Activated CD8-positive, alpha-beta memory T cell treated with anti-CD3 and anti-CD28 coated beads, Interleukin-2, amount 50 U/mL, for 48 hours (primary cell): ENCODE measurements at places on chromosomes 3 and 15.
A peak's percentile ranks its signal among the peaks of the same experiment; 100 is the strongest.

- no peak for DNase-seq
Observed at GRCh38 chr3:150388498-150389418, 19.3 kb upstream of the TSC22D2 start.

GRCh38 chr3:193673845-193674244 lies 80.8 kb downstream of the OPA1 start:
- DNase-seq = no peak

- DNase-seq = no peak
Observed at GRCh38 chr3:23129817-23130216, 73.3 kb upstream of the UBE2E2 start.

DNA sequence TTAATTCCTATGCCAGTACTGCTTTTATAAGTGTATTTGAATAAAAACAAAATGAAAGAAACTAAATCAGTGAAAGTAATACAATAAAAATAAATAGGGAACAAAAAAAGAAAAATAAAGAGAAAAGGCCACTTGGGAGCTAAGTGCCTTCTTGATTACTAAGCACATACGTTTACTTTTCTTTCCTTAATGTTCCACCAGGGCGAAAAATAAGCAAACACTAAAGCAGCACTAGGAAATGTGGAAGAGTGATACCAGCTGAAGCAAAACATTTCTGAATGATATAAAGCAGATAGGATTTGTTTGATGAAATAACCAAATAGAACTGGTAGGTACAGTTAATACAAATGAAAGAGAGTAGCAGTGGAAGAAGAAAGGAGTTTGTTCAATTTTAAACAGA lies 132.8 kb upstream of the ZPLD1 start:
- DNase-seq = no peak

DNA sequence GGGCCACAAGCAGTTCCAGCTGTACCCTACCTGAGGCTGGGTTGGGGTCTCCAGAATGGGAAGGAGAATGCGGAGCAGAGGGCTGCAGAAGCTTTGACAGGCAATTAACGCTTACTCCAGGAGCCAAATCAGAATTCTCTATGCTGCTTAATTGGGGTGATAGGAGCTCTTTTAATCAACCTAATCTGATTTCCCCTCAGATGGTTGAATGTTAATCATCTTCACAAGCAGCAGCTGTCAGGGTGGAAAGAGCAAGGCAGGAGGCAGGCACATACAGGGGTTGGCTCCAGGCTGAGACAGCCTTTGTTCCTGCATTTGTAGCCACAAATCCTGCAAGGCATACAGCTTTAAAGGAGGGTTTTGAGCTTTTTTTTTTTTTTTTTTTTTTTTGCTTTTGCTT lies 2.6 kb downstream of the CILP start:
- DNase-seq = no peak

- peak; percentile 53 for DNase-seq
Observed at GRCh38 chr3:78659386-78659987, 1108.3 kb downstream of the ROBO1 start.

GRCh38 chr3:52072020-52072419 lies 15.6 kb upstream of the DUSP7 start:
- no peak for DNase-seq

GRCh38 chr3:44065311-44066094 lies 176.2 kb upstream of the TOPAZ1 start:
- DNase-seq = no peak

- no peak for DNase-seq
Observed at GRCh38 chr3:171704002-171704401, 106.3 kb downstream of the PLD1 start.

DNA sequence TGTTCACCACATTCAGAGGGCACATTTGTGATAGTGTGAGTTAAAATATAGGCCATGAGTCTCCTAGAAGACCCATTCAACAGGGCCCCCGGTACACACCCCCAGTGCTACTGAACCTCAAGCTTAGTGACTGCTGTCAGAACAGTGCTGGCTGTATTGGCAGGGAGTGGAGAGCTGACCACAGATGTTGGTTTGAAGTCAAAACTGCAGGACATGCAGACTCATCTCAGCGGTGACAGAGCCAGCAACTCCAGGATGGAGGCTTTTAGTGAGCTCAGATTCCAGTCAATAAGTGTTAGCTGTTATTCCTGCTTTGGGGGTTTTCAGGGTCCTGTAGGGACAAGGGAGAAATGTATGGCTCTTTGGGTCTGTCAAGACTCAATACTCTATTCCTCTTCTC lies 29.1 kb downstream of the PRR20G start:
- no peak for DNase-seq

- no peak for DNase-seq
Observed at GRCh38 chr3:112848196-112848595, 1.5 kb upstream of the CD200R1L start.

DNA sequence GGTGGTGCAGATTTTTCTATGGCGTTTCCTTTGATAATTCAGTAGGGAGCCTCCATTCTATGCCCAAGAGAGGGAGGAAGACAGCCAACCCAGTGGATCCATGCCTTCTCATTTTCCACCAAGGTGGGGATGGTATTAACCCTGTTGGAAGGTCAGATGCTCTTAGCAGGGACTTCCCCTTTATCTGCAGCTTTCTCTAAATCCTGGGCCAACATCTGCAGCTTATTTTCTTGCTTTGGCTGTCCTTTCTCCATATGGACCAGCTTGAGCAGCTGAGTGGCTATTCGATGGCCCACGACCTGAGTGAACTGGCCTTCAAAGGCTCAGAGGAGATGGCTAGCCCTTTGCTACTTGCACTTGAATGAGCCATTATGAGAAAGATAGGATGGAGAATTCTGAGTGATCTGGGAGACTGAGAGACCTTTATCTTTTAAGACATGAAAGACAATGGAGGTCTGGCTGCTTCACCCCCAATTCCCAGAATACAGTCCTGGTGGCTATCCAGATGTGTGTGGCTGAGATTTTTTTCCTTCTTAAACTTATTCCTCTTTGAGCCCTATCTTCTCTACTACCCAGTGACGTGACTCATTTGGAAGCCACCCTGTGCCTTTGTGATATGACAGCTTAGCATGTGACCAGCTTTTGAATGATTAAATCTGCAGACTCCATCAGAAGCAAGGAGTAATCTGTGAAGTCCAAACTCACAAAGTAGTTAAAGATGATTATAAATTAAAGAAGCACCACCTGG lies 39.6 kb upstream of the TRAK1 start:
- DNase-seq = peak; percentile 18

- DNase-seq = no peak
Observed at GRCh38 chr3:335240-335639, 138.7 kb downstream of the CHL1 start.

DNA sequence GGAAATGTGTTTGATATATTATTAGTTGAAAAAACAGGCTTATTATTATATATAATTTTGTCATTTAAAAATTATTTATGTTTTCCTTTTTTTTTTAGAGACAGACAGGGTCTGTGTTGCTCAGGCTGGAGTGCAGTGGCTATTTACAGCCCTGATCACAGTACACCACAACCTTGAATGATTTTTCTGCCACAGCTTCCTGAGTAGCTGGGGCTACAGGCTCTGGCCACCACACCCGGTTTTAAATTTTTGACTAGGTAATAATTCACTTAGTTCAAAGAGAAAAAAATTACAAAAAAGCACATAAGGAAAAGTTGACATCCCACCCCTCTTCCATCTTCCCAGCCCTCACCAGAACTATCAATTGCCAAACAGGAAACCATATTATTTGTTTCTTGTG lies 4.7 kb upstream of the CEMIP start:
- DNase-seq = no peak

DNA sequence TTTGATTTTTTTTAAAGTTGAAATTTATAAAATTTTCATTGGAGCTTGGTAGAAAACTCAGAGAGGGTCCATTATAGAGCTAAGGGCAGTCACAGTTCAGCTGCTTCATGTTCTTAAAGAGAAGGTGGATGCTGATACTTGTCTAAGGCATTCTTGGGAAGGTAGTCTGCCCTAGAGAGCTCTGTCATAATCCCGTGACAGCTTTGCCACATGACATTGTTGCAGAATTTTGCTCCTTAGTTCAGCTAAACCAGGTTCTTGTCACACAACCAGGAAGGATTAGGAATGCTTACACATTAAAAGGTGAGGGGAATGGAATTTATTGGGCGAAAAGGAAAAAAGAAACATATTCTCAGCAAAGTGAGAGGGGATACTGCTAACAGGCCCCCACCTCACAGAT lies 130.9 kb downstream of the GMNC start:
- no peak for DNase-seq

GRCh38 chr15:33100314-33100713 lies 94.2 kb downstream of the FMN1 start:
- no peak for DNase-seq

GRCh38 chr3:179796421-179796820 lies 143.6 kb downstream of the USP13 start:
- no peak for DNase-seq

- DNase-seq = no peak
Observed at GRCh38 chr3:148911173-148911572, 46.1 kb downstream of the CPA3 start.

DNA sequence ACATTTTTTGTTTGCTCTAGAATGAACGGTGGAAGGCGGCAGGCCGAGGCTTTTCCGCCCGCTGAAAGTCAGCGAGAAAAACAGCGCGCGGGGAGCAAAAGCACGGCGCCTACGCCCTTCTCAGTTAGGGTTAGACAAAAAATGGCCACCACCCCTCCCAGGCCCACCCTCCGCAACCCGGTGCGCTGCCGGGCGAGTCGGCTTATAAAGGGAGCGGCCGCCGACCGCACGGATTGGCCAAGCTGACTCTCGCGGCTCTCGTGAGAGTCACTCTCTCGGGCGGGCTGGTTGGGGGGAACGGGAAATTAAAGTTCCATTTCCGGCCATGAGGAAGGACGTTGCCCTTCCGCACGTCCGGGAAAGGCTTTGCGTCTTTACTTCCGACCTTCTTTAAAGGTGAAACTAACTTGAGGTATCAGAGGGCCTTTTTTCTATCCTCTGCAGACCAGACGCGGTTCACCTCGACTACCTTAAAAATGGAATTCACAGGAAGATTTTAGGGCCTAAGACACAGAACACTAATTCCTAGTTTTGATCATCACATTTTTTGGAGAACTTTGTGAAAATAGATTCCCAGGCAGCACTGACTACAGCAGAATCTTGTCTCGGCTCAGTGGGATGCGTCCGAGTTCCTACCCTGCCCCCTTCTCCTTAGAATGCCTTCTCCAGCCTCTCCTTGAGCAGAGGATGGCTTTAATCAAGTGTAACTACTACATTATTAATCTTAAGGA lies at the start of gene TERC:
TERC (minus strand) TSS at position 179 of the 731 bp plus-strand sequence.
- DNase-seq = peak; percentile 94

DNA sequence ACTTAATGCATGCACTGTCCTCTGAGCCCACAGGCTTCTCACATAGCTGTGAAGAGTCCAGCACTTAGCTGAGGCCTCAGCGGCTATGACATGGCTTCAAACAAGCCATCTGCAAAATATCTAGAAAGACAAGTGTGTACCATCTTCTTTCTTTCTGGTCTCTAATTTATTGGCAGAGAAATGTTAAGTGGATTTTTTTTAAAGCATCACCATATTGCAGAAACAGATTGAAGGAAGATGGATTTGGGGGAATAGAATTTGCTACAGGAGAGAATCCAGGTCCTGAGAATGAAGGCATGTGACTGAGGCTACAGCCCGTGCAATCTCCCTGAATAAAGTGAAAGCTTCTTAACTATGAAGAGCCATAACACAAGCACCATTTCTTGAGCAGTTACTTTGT lies 567.3 kb downstream of the PDCD6IP start:
- no peak for DNase-seq

DNA sequence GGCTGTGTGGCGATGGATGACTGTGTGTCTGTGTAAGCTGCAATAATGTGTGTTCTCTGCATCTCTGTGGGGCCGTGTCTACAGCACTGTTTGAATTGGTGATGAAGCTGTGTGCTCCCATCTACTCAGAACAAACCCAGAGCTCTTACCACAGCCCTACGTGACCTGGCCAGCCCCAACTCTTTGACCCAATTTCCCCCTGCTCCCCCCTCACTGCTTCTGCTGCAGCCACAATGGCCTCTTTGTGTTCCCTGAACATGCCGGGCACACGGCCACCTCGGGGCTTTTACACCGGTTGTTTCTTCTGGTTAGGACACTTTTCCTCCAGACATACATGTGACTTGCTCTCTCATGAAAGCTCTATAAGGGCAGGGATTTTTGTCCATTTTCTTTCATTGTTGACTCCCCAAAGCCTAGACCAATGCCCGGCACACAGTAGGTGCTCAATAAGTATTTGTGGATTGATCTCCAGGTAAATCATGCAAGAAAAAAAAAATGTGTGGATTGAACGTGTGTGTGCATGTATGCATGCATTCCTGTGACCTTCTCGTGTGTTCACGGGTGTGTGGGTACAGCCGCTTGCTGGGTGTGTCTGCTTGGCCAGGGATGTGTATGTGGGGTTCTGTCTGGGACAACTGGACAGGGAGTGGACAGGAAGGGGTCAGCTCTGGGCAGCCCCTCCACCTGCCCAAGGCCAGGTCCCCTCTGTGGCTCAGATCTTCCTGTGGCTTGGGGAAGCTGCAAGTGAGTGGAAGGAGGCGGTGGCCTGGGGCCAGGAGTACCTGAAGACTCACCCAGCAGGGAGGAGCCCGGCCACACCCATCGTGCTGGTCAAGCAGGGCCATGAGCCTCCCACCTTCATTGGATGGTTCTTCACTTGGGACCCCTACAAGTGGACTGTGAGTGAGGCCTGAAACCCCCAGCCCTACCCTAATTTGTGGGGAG lies 14.8 kb downstream of the VILL start:
- no peak for DNase-seq

- no peak for DNase-seq
Observed at GRCh38 chr3:168558728-168559411, 463.1 kb upstream of the GOLIM4 start.

- DNase-seq = no peak
Observed at GRCh38 chr3:24387000-24387399, 107.7 kb downstream of the THRB start.

DNA sequence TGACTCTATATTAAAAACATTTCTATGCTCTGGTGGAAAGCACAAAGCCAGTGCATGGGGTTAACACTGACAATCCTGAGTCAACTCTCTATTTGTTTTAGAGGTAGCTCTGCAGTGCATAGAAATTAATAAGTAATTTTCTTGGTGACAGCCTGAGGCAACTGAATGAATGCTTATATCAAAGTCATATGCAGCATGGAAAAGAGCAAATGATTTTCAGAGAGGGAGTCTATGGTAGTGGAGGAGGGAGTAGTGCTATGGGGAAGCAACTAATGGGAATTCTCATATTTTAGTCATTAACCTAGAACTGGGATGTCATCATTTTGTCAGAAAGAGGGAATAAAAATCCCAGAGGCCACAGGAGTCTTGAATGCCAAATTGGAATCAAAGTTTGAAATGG lies 99.1 kb downstream of the CLSTN2 start:
- DNase-seq = no peak
